CD4-positive, alpha-beta T cell treated with Interleukin-12 subunit alpha and Interleukin-12 subunit beta, for 1 hour (primary cell): ENCODE measurements at places on chromosomes 12 and 14.

GRCh38 chr14:36755756-36756155, 94.1 kb downstream of the PAX9 start:
- no peak for DNase-seq

- DNase-seq: no peak
Observed at GRCh38 chr12:70706611-70707010, 69.4 kb upstream of the PTPRB start.

DNA sequence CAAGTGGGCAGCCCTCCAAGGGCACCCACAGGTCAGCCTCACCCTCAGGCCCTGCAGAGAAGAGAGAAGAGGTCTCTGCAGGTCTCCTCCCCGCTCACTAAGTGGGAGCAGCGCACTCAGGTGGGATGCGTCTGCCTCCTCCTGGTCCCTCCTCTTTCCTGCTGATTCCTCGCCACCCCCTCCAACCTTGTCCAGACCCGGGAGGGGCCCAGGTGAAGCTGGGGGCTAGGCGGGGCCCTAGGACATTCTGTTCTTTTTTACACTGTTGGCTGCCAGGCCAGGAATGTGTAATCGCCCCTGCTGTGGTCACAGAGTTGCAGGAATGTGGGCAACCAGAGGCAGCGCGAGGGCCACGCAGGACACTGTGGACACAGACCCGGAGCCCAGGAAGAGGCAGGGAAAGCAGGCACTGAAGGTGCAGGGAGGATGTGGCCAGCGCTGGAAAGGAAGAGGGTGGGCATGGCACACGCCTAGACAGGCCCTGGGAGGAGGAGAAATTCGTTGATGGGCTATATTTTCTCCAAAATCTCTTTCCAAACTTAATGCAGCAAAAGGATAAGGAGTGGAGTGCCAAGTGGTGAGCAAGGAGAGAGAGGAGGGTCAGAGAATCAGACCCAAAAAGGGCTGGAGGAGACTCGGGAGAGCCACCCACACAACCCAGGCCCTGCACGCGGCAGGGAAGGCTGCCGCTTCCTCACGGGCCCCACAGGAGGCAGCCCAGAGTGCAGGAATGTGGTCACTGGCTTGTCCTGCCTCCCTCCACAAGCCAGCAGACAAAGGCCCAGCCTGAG, 911 bp upstream of the SCNN1A start:
- DNase-seq: no peak

GRCh38 chr14:59321626-59321949, 133.1 kb downstream of the DAAM1 start:
- DNase-seq: no peak
